ENCODE measurements at places on chromosomes 12 and 14.

DNA sequence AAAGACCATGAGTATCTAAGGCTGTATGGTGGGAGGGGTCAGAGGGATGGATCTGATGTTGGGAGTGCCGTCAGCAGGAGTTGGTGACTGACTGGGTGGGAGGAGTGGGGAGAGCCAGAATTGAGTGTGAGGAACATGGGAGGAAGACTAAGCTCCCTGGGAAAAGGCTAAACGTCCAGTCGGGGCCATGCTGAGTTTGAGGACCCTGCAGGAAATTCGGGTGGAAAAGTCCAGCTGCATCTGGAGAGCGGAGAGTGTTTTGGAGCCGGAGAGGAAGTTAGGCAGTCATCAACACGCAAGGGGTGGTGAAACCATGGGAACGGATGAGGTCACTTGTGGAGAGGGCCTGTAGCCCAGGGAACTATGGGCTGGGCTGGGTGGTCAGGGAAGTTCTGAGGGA is 60.9 kb downstream of the ELK3 start:
- no peak for DNase-seq

GRCh38 chr14:50070230-50070629 is 46.1 kb downstream of the VCPKMT start:
- no peak for DNase-seq

GRCh38 chr12:116820064-116820656 is 61.1 kb downstream of the HRK start:
- DNase-seq = no peak

- DNase-seq = no peak
Measured at GRCh38 chr14:58287607-58288042, 10.7 kb upstream of the ARID4A start.

- DNase-seq = no peak
Measured at GRCh38 chr12:2413999-2414792, 361.4 kb downstream of the CACNA1C start.

DNA sequence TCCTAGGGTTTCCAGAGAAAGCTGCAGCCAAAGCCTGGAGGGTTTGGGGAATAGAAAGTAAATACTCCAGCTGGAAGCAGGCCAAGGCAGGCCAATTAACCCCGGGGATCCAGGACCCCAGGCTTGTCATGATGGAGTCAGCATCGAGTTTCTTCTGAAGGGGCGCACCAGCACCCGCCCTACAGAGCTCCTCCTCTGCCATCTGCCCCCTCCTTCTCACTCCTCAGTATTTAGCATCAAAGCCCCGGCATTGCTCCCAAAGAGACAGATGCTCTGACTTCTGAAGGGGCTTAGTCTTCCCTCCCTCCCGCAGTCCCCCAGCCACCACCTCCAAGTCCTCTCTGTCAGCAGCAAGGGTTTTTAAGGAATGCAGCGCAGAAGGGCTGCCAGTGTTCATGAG is 285.1 kb upstream of the NOS1 start:
- DNase-seq = peak; percentile 90

DNA sequence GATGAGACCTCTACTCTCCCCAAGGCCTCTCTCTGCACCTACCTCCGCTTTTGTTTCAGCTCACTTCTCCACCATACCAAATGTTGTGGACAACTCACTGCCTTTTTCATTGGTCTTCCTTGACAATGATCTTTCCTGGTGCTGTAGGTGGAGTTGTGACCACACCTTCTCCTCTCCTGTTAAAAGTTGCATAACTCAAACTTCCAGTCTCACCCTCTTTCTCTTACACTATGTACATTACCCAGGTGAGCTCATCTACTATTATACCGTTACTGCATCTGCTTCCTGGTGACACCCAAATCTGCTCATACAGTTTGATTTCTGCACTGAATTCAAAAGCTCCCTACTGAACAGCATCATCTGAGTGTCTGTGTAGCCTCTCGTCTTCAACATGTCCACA is 542.8 kb downstream of the GALC start:
- no peak for DNase-seq

- DNase-seq = no peak
Measured at GRCh38 chr14:21275261-21275858, 4.5 kb upstream of the RPGRIP1 start.

- no peak for DNase-seq
Measured at GRCh38 chr14:24268225-24268624, 3.2 kb downstream of the RABGGTA start.

DNA sequence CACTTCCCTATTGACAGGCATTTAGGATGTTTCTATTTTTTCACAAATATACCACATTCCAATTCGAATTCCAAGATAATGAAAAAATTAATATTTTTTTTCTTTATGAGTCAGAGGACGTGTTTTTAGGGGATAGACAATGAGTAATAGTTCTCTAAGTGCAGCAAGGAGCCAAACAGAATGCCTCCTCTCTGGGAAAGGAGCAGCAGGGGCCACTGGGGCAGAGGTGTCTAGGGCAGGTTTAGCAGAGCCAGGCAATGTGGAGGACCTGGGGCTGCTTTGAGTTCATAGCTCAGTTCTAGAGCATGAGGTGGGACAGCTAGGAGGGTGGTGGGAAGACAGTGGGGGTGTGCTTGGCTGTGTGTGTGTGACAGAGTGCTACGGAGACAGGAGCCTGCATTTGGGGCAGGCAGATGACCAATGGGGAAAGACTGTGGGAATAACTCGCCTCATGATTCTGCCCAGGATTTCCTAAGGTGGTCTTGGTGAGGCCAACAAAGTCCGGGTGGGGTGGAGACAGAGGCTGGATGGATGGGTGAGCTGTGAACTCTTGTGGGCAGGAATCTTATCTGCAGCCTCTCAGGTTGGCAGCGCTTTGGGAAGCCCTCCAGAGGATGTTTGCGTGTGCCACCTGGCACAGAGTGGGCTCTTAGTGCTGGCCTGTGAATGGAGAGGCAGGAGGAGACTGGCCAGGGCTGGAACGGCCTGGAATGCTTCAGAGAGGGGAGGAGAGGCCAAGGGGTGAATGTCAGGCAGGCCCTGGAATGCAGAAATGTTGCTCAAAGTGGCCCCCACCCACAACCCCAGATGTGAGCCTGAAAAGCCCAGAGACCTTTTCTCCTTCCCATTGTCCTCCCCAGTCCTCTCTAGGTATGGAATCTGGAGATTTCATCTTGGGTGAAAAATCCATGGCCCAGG is 2.4 kb upstream of the KRT7 start:
- DNase-seq = no peak

DNA sequence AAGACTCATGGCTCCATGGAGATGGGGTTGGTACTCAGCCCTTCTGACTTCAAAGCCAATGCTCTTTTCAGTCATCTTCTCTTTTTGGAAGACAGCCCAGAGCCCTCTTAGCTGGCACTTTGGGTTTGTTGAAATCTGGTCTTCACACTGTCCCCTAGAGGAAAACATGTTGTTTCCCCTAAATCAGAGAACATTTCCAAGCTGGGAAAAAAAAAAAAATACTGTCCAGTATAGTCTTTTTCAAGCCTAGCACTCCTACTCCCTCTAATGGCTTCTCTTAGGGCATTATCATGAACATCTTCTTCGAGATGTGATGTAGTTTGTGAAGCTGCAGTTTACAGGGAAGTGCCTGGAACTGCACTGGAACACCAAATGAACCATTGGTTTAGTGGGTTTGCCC is 3.0 kb upstream of the ZC3H14 start:
- peak; percentile 45 for DNase-seq

DNA sequence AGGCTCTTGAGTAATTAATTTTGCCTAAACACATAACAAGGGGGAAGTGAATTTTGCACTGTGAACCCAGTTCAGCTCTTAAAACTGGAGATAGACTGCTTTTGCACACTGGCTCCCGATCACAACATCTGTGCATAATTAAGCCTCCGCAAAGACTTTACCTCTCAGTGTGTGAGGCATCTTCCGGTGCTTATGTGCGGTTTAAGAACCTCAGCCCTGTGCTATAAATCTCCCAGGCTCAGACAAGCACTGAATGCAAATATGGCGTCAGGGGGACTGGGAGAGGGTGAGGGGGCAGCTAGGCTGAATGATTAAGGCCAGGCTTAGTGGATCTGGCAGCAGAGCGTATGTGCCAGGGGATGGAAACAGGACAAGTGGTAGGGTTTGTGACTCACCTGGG is 103.3 kb downstream of the ADCK1 start:
- DNase-seq = no peak

- no peak for DNase-seq
Measured at GRCh38 chr14:21015312-21015711, 9.5 kb downstream of the NDRG2 start.

- no peak for DNase-seq
Measured at GRCh38 chr12:128266086-128266485, 884 bp upstream of the TMEM132C start.

DNA sequence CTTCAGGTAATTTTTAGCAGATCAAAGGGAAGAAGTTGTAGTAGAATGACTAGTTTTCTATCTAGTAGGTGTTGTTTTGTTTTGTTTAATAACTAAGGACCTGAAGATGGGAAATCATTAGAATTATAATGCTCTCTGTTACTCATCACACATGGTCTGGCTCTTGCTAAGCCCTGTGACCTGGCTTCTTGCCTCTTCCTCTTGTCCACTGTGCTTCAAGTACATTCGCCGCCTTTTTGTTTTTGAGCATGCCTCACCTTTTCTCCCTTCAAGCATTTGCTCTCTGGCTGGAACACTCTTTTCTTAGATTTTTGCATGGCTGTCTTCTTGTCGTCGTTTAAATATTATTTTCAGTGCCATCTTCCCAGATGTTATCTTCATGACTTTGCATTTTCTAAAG is 47.7 kb downstream of the DAAM1 start:
- DNase-seq = no peak

DNA sequence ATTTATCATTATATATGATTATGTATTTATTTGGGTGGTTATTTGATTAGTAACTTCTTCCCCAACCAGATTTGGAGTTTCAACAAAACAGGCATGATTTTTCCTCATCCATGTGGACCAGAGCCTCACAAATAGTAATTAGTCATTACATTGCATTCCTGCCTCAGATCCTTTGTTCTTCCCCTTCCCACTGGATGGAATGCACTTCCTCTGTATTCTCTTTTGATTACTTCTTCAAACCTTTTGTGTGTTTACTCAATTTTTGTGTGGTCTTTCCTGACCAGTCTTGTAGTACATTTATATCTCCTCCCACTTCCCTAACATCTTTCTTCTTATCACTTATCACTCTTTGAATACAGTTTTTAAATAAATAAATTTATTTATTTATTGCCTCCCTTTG is 15.5 kb downstream of the SYT1 start:
- no peak for DNase-seq

DNA sequence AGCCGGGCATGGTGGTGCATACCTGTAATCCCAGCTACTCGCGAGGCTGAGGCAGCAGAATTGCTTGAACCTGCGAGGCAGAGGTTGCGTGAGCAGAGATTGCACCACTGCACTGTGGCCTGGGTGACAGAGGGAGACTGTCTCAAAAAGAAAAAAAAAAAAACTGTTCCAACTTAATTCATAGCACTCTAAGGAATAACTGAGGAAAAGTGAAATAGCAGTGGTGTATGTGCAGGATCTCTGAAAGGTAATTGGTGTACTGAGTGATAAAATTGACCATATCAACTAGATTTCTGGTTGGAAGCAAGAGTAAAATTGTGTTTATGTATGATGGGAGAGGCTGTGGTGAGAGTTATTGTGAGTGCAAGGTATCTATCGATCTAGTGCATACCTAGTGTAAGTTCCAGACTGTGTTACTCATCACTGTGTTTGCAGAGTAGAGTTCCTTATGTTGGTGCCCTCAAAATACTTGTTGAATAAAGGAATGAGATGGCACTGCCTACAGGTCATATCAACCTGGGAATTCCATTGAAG is 6.3 kb downstream of the CAND1 start:
- no peak for DNase-seq

Measured in brain (organoid and tissue), 16 donors.